HAP-1 (cell line): ENCODE measurements at places on chromosomes 12 and 14.

DNA sequence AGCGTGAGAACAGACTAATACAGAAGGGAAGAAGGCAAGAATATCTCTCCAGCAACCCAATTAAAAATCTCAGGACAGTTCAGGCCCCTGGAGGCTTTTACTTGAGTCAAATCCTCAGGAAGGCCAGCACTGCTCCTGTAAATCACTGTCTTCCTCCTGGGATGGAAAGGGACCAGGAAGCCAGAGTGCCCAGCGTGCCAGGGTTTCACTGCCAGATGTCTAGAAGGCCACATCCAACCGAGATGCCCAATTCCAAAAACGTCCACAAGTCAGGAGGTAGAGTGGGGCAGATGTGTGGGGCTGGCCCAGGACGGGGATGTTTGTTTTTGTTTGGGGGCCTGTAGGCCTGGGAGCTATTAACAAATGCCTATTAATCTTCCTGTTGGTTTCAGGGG lies 332.0 kb downstream of the MED13L start:
- DNase-seq, result no peak

DNA sequence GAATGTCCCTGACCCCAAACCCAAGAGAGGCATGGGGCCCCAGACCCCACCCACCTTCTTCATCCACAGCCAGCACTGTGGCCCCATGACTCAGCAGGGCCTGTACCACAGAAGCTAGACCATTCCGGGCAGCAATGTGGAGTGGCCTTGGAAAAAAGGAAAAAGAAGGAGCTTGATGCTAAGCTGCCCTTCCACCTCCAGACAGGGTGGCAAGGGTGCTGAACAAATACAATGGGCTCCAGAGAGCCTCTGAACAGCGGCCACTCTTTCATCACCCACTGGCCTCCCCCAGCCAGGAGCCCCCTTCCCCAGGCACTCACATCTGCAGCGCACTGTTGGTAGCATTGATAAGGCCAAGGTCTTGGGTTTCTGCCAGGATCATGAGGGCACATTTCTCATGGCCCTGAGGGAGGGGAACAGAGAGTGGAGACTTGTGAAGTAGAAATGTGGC lies 13.9 kb downstream of the SLC39A5 start:
- DNase-seq, result no peak

- no peak for DNase-seq
Observed at GRCh38 chr14:91310606-91311283, 66.2 kb upstream of the GPR68 start.

- no peak for DNase-seq
Observed at GRCh38 chr12:127284021-127284420, 982.9 kb upstream of the TMEM132C start.

GRCh38 chr12:53327435-53328042 lies 6.1 kb upstream of the AAAS start:
- no peak for DNase-seq

DNA sequence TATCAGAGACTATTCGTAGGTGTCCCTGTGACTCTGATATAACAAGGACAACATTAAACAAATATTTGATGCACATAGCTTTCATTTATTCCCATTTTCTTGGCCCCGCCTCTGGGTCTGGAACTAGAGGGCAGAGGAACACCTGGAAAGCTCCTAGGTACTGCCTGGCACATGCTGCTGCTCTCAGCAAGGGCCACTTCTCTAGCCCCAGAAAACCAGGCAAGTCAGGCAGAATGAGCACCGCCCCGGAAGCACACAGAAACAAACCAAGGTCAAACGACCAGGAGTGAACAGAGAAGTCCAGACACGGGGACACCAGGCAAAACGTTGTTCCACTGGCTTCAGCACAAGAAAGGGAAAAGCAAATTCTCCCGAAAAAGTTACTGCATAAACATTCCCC lies 76.1 kb downstream of the TTC7B start:
- DNase-seq, result no peak

DNA sequence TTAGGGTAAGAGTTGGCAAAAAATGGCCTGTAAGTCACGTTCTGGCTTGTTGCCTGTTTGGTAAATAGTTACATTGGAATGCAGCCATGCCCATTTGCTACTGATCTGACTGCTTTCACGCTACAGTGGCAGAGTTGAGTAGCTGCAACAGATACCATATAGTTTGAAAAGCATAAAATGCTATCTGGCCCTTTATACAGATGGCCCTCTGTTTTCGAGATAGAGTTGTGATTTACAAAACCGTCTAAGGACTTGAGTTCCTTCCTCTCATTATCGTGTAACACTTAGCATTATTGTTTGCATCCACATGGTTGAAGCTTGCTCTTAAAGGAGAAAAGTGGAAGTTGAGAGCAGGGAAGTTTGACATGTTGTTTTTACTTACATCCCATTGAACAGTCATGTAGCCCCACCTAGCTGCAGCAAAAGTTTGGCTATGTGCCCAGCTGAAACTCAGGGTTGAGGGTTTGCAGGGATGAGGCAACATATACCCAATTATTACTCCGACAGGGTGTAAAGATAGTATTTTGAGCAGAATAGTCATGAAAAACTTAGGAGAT lies 11.3 kb upstream of the SCFD1 start:
- no peak for DNase-seq

DNA sequence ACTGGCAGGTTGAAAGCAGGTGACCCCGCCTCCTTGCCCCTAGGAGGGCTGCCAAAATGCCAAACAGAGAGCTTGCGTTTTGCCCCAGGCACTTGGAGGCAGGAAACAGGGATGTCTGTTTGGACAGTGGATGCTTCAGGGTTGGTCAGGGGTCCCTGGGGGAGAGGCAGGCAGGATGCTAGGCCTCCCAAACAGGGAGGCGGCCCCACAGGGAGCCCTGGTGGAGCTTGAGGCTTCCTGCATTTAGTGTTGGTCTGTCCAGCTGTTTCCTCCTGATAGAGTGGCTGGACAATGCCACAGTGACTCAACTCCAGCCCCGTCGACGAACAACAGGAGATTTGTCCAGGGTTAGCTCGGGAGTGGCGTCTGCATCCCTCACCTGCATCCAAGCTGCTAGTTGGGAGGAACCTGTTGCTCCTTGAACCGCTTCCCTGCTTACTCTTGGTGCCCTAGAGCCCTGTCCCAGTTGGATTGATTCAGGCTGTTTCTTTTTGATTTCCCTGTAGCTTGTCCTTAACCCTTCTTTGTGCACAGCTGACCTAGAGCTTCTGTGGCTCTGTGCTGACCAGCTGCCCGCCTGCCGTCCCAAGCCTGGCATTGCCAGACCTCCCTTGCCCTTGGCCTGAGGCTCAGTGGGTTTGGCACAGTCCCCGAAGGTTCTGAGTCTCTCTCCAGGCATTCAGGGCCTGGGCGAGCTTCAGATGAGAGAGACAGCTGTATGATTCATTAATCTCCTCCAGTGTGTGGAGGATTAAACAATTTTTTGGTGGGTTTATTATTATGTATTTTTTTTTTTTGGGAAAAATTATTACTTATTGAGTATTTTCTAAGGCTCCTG lies 45.9 kb downstream of the TSPAN9 start:
- DNase-seq, result no peak

DNA sequence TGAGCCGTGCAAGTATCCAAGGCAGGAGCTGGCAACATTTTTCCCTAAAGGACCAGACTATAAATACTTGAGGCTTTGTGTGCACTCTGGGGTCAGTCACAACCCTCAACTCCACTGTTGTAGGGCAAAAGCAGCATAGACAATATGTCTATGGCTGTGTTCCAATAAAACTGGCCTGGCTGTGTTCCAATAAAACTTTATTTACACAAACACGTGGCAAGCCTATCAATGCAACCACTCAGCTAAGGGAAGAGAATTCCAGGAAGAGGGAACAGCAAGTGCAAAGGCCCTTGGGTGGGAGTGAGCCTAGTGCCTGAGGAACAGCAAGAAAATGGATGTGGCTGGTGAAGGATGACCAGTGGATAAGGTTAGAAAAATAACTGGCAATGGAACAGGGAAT lies 11.3 kb upstream of the FAM181A start:
- no peak for DNase-seq

DNA sequence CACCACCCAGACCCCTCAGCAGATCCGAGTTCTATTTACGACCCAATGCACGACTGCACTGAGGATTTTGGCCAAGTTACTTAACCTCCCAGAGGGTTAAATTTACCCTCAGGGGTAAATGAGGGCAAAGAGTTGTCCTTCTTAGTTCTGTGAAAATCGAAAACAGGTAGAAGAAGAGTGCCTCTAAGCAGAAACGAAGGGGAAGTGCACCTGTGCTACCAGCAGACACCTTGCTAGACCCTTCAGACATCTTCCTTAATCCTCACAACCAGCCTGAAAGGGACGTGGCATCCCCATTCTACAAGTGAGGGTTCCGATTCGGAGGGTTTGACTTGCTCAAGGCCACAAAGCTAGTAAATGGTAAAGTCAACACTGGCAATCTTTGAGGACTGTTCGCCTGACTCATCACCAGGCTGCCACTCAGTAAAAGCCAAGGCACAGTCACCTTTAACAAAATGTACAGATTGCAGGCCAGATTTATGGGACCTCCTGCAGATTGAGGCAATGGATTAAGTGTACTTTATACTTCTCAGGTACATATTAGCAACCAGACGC lies 1.6 kb downstream of the GSG1 start:
- no peak for DNase-seq

GRCh38 chr14:78319887-78320635 lies 149.9 kb downstream of the NRXN3 start:
- no peak for DNase-seq

DNA sequence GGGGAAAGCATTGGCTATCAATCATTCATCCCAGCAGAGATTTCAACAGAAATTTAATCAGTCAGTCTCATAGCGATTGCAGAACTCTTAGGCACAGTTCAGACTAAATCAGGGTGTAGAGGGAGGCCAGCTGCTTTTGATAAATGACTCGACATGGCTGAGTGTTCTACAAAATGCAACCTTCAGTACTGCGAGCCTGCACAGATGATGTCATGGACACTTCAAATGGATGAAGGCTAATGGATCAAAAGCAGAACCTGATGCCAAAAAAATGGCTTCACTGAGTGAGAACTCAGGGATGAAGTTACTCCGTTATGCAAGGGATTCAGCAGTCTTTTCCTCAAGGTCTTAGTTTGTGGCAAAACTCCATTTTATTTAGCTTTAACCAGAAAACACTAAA lies 167.3 kb downstream of the DACT1 start:
- no peak for DNase-seq

DNA sequence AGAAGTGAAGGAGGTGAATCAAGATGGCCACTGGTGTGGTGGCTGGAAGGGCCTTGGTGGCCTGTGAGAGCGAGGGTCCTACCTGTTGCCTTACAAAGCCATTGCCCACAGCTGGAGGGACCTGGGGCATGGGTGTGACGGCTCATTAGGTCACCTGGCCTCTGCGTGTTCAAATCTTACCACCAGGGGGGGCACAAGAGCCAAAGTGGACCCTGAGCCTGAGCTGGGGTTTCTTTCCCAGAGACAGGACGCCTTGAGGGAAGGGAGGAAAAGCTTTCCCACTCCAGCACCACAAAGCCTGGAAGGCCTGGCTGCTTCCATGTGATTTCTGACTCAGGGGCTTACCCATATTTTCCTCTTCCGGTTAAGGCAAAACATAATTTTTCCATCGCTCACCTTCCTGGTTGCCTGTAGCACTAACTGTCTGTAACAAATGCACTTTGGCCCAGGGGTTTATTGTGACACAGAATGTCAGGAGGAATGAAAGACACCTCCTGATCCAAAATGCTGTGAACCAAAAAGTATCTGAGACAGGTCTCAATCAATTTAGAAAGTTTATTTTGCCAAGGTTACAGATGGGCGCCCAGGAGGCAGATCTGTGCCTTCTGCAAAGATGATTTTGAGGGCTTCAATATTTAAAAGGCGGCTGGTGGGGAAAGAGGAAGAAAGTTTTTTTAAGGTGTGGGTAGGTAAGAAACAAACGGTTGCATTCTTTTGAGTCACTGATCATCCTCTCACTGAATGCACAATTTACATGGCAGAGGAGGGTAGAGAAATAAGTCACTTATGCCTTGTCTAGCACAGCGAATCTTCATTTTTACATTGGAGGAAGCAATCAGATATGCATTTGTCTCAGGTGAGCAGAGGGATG lies 4.3 kb upstream of the CD9 start:
- DNase-seq, result peak; percentile 93

DNA sequence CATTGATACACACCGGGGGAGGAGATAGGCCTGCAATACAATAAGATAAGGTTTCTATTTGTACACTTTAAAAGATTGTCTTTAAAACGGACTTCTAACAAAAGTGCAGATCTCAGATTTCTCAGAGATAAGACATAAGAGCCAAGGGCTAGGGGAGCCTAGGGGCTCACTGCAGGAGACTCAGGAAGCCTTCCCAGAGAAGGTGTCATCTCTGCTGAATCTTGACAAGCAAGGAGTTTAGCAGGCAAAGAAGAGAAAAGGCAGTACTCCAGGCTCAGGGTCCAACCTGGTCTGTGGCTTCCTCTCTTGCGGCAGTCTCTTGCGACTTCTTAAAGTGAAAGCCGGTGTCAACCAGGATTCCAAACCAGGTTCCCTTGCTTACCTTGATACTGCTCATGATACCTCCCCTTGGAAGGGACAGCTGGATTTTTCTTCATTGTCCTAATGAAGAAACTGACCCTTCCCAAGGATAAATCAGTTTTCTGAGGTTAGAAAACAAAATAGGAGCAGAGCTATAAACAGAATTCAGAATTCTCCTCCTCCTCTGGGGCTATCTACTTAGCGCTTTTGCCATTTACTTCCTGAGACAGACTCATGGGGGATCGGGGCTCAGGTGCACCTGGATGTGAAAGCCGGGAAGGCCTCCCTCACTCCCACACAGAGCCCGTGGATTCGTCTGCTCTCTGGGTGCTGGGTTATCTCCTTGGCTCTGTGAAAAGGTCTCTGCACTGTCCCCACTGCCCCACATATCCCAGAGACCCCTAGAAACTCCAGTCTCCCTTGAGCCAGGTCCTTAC lies 1.7 kb upstream of the SCNN1A start:
- no peak for DNase-seq

DNA sequence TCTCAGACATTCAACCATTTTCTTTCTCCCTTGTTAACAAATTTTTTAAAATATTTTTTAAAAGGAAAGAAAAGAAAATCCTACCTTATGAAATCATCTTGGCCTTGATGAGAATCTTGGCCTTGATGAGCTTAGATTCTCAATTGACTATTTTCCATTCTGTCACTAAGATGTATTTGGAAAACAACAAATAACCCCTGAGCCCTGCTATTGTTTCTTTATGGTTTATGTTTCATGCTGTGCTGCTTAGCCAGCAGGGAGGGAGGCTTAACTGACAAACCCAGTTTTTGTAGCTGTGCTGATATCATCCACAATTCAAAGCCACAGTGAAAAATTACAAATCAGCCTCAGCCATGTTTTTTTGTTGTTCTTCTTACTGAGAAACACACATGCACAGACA lies 404.1 kb downstream of the RAD51B start:
- no peak for DNase-seq

DNA sequence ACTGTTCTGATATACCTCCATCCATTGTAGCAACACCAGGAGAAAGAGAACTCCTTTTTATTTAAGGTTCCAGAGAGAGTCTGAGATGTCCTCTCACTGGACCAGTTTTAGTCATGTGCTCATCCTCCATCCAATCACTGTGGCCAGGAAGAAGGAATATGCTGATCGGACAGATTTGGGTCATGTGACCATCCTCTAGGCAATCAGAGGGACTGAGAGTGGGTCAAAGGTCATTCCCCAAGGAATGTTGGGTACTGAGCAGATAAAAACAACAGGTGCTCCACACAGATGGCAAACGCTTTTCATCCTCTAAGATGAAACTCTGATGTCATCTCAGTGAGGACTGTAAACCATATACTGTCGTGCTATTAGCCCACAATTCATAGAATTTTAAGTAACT lies 28.8 kb upstream of the RPH3A start:
- DNase-seq, result no peak
